ENCODE measurements at places on chromosomes 16 and 17.

GRCh38 chr17:27367121-27367981, 73.4 kb downstream of the WSB1 start:
- DNase-seq, result no peak

GRCh38 chr17:17385491-17385890, 82.3 kb downstream of the NT5M start:
- DNase-seq, result no peak

GRCh38 chr17:61135782-61136181, 263.9 kb upstream of the TBX2 start:
- DNase-seq, result no peak

- no peak for DNase-seq
Measured at GRCh38 chr16:81713295-81713772, 65.8 kb upstream of the PLCG2 start.

- DNase-seq, result no peak
Measured at GRCh38 chr17:32498391-32498790, 11.6 kb downstream of the CDK5R1 start.

DNA sequence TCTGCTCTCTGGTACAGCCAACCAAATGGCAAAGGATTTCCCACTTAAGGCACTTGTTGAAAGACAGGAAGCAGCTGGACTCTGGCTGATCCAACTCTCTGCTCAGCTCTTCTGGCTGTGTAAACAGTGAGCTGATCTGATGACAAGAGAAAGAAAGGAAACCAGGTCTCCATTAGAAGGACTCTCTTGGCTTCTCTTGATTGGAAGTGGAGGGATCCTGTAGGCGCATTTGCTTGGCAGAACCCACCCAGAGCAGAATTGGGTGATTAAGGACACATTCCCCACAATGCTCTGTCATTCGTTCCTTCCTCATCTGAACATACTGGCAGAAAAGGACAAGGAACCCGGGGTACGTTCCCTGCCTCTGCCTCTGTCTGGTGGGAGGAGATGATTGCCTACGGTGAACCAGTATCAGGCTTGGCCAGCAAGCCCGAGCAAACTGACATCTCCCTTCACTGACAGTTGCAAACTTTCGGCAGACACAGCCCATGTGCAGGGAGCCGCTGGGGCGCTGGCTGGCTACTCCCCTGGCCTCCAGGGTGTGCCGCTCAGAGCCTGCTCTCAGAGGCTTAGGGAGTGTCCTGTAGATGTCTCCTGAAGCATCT, 29.1 kb downstream of the LDHD start:
- DNase-seq, result no peak

DNA sequence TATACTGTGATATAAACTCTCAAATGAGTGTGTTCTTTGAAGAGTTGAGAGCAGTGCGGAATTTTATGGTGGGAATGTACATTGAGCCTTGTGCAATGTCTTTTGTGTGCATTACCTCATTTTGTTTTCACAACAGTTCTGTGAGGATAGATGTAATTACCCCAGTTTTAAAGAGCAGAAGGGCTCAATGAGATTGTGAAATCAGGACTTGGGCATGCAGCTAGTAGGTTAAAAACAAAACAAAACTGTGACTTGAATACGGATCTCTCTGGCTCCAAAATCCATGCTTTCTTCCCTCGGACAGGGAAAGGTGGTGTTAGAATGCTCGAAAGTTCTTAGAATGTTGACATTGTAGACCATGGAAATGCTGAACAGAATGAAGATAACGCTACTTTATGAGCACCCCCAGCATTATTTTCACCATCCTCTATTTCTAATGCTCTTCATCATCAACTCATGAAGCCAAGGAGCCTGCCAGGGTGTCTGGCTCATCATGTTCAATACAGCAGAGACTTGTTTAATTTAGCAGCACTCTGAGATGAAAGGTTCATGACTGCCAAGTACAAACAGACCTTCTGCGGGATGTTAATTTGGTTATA, 17.1 kb downstream of the MRTFB start:
- DNase-seq, result no peak

DNA sequence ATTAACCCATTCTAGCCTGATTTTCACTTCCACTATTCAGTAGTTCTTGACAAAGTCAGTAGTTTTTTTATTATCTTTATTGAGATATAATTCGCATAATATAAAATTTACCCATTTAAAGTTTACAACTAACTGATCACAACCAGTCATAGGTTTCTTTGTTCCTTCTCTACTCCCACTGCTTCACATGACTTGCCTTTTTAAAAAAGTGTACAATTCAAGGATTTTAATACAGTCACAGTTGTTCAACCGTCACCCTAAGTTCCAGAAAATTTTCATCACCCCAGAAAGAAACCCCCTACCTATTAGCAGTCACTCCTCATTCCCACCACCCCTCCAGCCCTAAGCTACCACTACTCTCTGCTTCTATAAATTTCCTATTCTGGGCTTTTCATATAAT, 162.5 kb downstream of the TRIM37 start:
- no peak for DNase-seq

- no peak for DNase-seq
Measured at GRCh38 chr17:76451506-76451905, 1.4 kb downstream of the UBE2O start.

DNA sequence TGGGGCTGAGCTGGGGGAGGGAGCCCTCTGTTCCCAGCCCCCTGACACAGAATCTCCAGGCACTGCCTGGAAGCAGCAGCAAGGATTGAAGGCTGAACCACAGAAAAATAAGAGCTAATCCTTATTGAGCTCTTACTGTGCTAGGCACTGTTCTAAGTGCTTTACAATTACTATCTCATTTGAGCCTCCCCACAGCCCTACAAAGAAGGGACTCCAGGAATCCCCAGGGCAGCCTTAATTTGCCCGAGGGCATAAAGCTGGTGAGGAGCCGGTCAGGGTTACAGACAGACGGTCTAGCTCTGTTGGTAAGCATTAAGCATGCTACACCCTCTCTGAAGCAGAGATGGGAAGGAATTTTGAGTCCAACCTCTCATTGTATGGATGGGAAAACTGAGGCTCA, 7.0 kb downstream of the SAMD14 start:
- no peak for DNase-seq

GRCh38 chr17:15496735-15497670, 29.6 kb upstream of the CDRT4 start:
- DNase-seq, result no peak

- DNase-seq, result no peak
Measured at GRCh38 chr17:8489841-8490240, 54.2 kb downstream of the NDEL1 start.

DNA sequence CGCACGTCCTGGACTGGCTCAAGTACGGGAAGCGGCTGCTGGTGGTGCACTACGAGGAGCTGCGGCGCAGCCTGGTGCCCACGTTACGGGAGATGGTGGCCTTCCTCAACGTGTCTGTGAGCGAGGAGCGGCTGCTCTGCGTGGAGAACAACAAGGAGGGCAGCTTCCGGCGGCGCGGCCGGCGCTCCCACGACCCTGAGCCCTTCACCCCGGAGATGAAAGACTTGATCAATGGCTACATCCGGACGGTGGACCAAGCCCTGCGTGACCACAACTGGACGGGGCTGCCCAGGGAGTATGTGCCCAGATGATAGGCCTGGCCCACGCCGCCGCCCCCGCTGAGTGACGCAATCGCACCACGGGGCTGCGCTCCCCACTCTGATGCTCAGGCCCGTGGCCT, 50.2 kb downstream of the WSCD1 start:
- no peak for DNase-seq

DNA sequence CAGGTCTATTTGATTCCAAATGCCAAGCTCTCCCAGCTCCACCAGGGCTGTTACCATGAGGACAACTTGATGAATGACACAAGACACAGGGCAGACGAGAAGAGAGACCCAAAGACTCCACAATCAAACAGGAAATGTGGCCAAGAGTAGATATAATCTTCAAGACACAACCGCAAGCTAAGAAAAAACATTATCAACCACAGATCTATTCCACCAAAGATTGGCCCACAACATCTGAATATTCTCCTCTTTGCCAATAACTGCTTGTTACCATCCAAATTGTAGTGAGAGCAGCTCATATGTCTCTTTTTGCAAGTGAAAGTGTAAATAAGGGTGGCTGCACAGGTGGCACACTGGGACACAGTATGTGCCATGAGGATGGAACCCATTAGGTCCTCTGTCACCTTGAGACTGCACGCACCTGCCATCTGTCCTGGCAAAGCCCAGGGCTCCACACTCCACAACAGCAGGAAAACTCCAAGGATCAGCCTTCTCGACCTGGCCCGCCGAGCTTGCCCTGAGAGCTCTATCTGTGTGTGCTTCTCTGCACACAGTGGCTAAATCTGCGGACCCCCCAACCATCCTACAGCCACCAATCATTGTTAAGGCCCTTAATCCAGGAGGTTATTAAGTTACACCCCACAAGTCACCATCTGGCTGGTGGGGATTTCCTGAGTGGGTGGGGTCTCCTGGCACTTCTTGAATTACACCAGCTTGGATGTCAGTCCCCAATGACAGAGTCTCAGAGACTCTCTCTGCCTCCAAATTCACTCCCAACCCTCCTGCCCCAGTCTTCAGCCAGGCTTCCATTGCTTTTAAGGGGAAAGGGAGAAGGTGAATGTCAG, 50.5 kb downstream of the DYNLRB2 start:
- DNase-seq, result no peak

DNA sequence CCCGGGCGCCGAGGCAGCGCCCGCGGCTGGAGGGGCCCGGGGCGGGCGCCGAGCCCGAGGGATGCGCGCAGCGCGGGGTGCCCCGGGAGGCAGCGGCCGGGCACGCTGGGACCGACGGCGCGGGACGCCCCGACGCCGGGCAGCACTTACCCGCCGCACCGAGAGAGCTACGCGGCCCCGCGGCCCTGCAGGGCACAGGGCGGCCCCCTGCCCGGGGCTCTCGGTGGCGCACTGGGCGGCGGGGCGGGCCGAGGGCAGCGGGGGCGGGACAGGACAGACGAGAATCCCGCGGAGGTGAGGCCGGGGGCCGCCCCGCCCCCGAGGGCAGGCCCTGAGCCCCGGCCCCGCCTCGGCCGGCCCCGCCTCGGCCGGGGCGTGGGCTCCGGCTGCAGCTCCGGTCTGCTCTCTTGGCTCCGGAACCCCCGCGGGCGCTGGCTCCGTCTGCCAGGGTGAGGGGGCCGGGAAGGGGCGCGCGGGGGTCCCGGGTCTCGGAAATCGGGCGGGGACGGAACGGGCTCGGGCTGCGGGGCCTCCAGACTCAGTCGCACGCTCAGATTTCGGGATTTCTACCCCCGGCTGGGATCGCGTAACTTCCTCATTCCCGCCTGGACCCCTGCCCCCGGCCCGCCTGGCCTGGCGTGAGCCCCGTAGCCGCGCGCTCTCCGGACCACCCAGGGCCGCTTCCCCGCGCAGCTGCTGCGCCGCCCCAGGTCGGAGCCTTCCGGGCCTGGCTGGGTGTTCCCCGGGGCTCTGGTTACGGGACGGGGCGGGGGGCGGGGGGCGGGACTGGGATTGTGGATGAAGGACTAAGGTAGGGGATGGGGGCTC, at the start of gene PLD2:
PLD2 (plus strand) TSS at position 376 of the 828 bp plus-strand sequence. CDS start 621 bp downstream, outside the sequence.
- peak; percentile 41 for DNase-seq

- no peak for DNase-seq
Measured at GRCh38 chr17:77493901-77494663, 353.3 kb downstream of the SEC14L1 start.

DNA sequence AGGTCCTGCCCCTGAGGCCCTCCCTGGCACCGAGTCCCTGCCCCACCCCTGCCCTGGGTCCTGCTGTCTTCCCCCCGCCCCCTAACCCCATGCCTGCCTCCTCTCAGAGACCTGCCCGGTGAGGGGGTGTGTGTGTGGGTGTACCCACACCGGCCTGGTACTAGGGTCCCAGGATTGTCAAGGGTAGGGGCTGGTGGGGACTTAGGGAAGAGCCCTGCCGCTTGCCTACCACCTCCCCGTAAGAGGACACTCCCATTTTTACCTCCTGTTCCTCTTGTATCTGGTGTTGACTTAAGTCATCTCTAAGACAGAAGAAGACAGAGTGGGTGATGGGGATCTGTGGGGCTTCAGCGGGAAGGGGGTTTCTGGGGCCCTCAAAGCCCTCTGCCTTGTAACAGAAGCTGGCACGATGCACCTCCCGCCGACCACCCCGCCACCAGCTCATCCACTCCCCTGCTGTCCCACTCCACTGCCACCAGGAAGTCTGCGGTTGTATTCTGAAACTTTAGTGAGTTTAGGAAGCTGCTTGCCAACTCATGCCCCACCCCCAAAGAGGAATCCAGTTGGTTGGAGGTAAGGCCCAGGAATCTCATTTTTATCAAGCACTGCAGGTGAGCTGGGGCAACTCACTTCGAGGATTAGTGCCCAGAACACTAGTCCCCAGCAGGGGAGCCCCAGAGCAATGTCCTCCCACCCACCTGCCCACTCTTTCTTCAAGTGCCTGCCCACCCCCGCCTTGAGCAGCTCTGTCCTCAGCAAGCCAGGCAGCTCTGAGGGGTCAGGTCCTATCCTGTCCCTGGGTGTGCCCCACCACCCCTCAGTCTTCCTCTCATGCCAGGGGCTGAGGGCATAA, 5.6 kb downstream of the SPATA32 start:
- DNase-seq, result no peak

GRCh38 chr16:54335230-54335629, 48.6 kb upstream of the IRX3 start:
- no peak for DNase-seq

DNA sequence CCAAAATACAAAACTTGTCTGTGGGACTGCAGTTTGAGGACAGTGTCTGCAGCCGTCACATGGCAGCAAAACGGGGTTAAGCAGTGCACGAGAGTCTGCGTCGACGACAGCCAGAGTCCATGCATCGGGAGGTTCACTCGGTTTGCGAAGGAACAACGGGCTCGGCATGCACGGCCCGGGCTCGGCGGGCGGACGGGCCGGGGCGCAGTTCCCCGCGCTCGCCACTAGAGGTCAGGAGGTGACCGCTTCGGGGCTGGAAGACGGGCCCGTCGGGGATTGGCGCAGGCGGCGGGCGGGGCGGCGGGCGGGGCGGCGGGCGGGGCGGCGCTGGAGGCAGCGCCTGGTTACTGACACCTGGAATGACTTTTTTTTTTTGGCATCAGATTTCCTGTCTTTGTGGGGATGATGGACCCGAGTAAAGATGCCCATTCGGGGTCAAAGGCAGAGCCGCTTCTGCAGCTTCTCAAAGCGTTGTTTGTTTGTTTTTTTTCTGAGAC, 6.5 kb downstream of the SCGB1C2 start:
- peak; percentile 69 for DNase-seq

DNA sequence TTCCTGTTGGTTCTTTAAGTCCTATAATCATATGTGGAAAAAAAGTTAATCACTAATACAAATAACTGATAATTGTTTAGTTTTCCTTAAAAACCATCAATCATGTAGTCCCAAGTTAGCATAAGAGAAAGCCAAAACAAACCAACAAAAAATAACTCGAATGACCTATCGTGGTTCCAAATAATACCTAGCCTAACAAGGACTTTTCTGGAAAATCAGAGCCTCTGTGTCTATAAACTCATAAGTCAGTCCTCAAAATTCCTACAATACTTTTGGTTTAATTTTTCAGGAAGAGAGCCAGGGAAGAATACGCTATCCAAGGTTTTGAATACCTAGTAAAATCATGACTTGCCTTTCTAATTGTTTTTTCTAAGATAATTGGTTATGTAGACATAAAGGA, 975.3 kb upstream of the SOX9 start:
- no peak for DNase-seq

Data from SW 1271 (cell line).